ENCODE measurements at places on chromosomes 2 and 18.
A peak's percentile ranks its signal among the peaks of the same experiment; 100 is the strongest.

GRCh38 chr2:64223055-64223454, 78.8 kb upstream of the PELI1 start:
- peak; percentile 66 for DNase-seq

DNA sequence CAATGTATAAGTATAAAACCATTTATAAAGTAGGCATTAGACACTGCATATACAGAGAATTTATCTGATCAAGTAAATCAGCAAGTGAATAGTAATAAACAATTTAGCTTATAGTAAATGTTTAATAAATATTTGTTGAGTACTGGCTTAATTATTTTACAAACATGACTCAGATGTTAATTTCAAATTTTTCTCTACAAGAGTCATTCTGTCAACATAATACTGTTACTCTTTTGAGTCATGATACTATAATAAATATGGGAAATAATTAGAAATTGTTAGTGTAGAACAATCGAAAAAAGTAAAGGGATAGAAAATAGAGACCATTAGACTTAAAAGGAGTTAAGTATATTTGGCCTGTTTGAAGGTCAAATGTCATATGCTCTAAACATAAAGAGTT, 133.6 kb upstream of the MC4R start:
- no peak for DNase-seq

DNA sequence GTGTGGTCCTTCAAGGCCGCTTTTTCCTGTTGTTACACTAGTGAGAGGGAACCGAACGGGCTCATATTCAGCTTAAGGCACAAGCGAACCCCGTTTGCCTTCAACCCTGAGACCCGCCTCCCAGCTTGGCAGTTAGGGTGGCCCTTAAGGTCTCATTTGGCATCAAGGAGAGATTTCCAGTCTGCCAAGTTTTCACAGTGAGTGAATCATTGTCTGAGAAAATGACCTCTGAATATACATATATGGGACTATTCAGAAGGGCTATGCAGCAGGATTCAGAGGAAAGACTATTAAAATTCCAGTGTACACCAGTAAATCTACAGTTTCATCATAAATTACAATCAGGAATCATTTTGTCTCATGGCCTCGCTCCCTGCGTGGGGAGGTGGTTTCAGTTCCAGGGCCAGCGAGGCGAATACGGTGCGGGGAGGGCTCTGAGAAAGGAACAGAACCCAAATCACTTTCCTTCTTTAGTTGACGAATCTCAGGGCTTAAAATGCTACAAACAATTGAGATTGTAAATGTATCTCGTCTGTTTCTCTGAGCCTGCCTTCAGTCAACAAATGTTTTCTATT, 231.4 kb downstream of the FAM210A start:
- no peak for DNase-seq

- no peak for DNase-seq
Measured at GRCh38 chr18:10401521-10401920, 52.9 kb upstream of the APCDD1 start.

DNA sequence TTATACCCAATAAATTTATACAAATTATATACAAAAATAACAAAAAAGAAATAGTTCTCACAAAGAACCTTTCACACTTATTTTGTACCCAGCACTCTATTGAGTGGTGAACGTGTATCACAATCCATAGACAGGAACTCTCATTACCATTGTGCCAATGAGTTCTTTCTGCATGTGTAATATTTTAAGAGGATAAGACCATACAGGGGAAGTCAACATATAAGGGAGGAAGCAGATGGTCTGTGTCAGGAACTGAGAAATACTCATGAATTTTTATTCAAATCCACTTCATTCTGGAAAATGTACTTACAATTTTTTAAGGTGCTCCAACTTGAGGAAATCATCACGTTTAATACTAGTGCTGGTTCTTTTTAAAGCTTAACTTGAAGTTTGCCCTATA, 27.1 kb upstream of the ELOA2 start:
- DNase-seq: no peak

GRCh38 chr2:49616800-49617199, 462.5 kb upstream of the FSHR start:
- DNase-seq: peak; percentile 49

- no peak for DNase-seq
Measured at GRCh38 chr2:46202453-46202852, 94.8 kb upstream of the EPAS1 start.

GRCh38 chr2:176285321-176285720, 16.1 kb downstream of the MTX2 start:
- DNase-seq: no peak

DNA sequence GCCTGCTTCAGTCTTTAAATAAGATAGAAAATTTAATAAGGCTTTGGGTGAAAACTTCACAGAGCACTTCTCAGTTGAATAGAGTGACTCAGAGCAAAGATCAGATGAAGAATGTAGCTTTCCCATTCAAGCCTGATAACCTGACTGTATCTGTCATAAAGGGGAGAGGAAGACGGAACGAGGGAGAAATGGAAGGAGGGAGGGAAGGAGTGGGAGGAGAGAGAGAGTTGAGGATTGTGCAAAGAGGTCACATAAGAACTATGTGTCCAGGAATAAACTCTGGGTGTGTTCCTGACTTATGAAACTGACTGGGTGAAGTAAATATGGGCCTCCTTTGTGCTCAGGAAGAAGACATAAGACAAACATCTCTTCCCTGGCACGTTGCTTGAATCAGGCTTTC, 385.5 kb downstream of the LPIN1 start:
- DNase-seq: no peak

DNA sequence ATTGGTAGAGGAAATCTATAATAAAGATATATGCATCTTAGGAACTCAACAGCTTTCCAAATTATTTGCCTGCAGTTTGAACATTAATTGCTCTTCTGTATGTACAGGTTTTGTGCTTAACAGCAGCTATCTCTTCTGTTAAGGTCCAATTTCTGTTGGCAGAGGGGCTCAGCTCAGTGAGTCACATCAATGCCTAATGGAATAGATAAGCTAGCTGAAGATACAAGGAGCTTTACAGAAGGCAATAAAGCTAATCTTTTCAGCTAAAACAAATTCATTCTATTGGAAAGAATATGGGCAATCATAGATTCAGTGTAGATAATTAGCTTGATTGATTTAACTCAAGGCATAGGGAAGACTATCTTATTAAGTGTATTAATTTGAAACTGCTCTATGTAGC, 58.4 kb upstream of the UNC80 start:
- no peak for DNase-seq

- DNase-seq: no peak
Measured at GRCh38 chr18:57629422-57629821, 7.8 kb upstream of the NARS1 start.

- DNase-seq: no peak
Measured at GRCh38 chr18:50011813-50012435, 183.0 kb downstream of the MYO5B start.

GRCh38 chr2:22153931-22154613, 1030.3 kb downstream of the TDRD15 start:
- DNase-seq: no peak

Data from GM12865 (cell line).